ENCODE measurements at places on chromosomes 1 and 21.

- no peak for DNase-seq
Observed at GRCh38 chr1:14625996-14626395, 27.5 kb downstream of the KAZN start.

DNA sequence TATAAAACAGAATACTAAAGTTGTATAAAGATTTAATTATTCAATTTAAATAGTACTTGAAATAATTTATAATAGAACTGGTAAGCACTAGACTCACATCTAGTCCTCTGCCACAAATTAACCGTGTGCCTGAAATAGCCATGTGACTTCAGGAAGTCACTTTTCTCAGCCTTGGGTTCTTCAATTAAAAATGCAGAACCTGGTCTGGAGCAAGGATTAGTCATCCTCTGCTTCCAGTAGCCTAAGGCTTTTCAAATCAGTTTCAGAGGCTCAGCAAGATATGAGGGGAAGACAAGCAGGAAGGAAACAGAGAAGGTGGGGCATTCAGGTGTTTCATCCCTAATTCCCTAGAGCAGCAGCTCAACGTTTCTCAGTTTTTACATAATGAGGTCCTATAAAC is 23.0 kb downstream of the DPH5 start:
- DNase-seq: no peak

GRCh38 chr1:153536012-153536670 is 350 bp upstream of the S100A6 start:
- DNase-seq: no peak

DNA sequence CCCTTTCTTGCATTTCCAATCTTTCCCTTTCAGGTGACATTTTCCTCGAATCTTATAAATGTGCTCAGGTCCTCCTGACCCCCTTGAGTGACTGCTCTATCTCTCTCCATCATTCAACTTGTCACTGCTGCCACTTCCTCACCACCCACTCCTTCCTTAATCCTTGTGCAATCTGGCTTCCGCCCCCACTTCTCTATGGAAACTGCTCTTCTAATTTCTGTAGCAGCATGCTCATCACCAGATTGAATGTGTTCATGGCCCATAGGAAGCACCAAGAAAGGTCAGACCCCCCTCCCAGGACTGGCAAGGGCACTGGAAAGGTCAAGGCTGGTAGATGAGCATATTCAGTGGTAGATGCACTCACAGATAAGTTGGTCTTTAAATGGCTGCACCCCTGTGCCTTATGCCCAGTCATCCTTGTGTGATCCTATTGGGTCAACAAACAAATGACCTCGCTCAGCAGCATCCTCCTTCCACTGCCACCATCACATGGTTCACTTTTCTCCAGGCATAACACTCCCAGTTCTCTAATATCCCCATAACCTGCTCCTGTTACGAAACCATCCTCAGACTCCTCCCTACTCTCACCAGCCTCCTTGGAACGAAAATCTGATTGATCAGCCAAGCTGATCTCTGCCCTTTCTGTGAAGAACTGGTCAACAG is 288.5 kb upstream of the POU3F1 start:
- no peak for DNase-seq

- no peak for DNase-seq
Observed at GRCh38 chr1:226494092-226494609, 54.4 kb upstream of the STUM start.

- DNase-seq: no peak
Observed at GRCh38 chr1:58258082-58258481, 288.4 kb downstream of the OMA1 start.

DNA sequence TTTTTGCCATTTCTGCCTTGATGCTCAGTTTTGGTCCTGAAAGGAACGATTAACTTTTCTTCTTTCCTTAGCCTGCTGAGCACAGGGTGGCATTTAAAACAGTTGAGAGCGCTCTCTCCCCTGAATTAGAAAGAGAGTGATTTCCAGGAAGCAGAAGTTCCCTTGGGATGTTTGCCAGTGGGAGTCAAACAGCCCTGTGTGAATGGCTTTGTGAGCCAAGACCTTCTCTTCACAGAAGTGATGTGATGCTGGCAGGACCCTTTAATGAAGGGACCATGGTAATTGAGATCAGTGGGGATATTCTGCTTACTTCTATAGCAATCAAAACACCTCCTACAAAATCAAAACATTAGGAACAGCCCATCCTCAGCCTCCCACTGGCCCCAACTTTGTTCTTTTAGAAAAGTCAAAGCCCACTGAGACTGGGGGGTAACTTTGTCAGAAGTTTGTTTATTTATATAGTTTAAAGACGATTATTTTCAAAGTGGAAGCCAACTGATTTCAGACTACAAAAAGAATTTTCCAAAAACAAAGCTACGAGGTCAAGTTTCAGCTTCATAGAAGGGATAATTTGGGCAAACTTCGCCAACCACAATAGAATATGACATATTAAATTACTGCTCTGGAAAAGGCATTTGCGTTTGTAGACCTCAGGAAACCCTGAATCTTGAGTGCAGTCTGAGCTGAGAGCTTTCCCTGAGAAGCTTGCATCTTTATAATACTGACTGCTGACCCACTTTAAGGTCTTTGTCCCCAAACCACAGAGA is 122.7 kb downstream of the GABPA start:
- no peak for DNase-seq

All from glutamatergic neuron (in vitro differentiated cells).